ENCODE measurements at places on chromosomes 2 and 18. TPM values are rescaled to one million over a fixed set of nuclear protein-coding genes. Genes with fewer than 3 reads are reported as not detected.

Gene GALR1
- not detected for polyA plus RNA-seq

DNA sequence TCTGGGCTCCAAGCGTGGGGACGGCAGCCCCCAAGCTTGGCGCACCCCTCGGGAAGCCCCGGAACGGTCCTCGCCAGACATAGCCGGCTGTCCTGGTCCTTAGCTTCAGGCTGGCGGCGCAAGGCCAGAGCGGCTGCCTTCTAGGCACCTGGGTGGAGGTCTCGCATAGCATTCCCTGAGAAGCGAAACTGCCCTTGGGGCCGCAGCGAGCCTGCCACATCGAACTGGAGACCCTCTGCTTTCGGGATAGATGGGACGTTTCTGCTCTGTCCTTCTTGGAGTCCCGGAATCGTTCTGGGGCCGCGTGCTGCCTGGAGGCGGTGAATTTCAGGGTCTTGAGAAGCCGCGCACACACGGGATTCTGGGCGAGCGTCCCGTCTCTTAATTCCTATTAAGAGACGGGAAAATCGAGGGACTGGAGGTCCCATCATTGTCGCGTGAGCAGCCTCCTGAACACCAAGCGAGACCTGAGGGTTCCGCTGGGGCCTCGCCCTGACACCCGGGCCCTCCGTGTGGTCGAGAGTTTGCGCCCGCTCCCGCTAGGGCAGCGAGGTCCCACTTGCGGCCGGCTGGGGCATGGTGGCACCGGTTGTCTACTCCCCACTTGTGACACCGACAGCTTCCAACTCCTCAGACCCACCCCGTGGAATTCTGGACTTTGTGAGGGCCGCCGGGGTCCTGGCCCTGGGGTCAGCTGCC, 9.7 kb upstream of the EN1 start:
- H3K4me1 ChIP-seq: peaks cover 57% of the 10 kb centered on the region
- H3K27me3 ChIP-seq: peaks cover 96% of the 10 kb centered on the region
- no peak overlapping the region for H3K4me3 ChIP-seq
- DNase-seq: peak; percentile 50

GRCh38 chr2:17719562-17720371, 33.8 kb downstream of the SMC6 start:
- peaks cover 82% of the 10 kb centered on the region for H3K36me3 ChIP-seq
- H3K27me3 ChIP-seq: no peaks in the 10 kb centered on the region
- H3K4me3 ChIP-seq: no peak overlapping the region
- peak; percentile 55 for DNase-seq

DNA sequence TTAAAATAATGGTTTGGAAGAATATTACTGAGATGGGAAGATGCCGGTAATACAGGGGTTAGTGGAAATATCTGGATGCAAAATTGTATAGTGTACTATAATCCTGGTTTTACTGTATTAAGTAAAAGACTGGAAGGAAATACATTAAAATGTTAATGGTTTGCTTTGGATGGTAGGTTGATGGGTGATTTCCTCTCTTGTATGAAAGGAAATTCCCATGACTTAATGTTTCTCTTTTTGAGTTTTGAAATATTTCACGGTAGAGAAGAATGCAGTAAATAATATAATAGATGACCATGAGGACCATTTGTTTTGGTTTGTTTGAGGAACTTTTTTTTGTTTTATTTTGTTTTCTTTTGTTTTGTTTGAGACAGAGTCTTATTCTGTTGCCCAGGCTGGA, 8.2 kb downstream of the SPTBN1 start:
- H3K36me3 ChIP-seq: no peaks in the 10 kb centered on the region
- no peak overlapping the region for H3K27ac ChIP-seq
- no peak for DNase-seq
- H3K4me3 ChIP-seq: no peak overlapping the region
- H3K27me3 ChIP-seq: no peaks in the 10 kb centered on the region
- H3K4me1 ChIP-seq: no peaks in the 10 kb centered on the region

Data from B cell (primary cell).